ENCODE measurements at places on chromosomes 4 and X. TPM values are rescaled to one million over a fixed set of nuclear protein-coding genes. Genes with fewer than 3 reads are reported as not detected.

Gene HNRNPH2
- total RNA-seq = 25.9 TPM

Gene MID1
- total RNA-seq = 5.2 TPM

Gene JCHAIN
- total RNA-seq = not detected

Gene CTAG1B
- not detected for total RNA-seq

Gene CHRDL1
- 79.1 TPM for total RNA-seq

Gene UGT2A1
- not detected for total RNA-seq

Gene H2AZ1
- 635 TPM for total RNA-seq

Gene TCEAL7
- not detected for total RNA-seq

Gene TKTL1
- total RNA-seq = not detected

Gene BEX4
- not detected for total RNA-seq

Gene SULT1E1
- total RNA-seq = not detected

Gene ODAM
- total RNA-seq = not detected

Gene CDKL5
- total RNA-seq = not detected

Gene INTS12
- 14.0 TPM for total RNA-seq

Gene RHOXF1
- total RNA-seq = not detected

Gene STAG2
- total RNA-seq = 45.5 TPM

Gene PLS3
- 112 TPM for total RNA-seq

Gene RIBC1
- not detected for total RNA-seq

Gene ZNF185
- 2.4 TPM for total RNA-seq

Gene PDGFRA
- total RNA-seq = 133 TPM

Gene TRO
- 3.7 TPM for total RNA-seq

Gene CT45A2
- not detected for total RNA-seq

Gene NDP
- 0.10 TPM for total RNA-seq

Gene TBC1D9
- total RNA-seq = 7.9 TPM

Gene PRR32
- total RNA-seq = not detected

Gene DCX
- not detected for total RNA-seq

Gene SLC9B2
- total RNA-seq = 14.3 TPM

Gene NXF2
- not detected for total RNA-seq

Gene CCNA2
- total RNA-seq = 140 TPM

Gene F9
- total RNA-seq = not detected

Gene LINC00632
- total RNA-seq = 2.5 TPM

Gene TBC1D8B
- 2.5 TPM for total RNA-seq

Gene CLNK
- total RNA-seq = not detected

Gene HTN1
- total RNA-seq = not detected

Gene AR
- 1.2 TPM for total RNA-seq

Gene C1QTNF7
- total RNA-seq = not detected
